NCI-H1930 (cell line): ENCODE measurements at places on chromosomes 7 and 10.
A peak's percentile ranks its signal among the peaks of the same experiment; 100 is the strongest.

GRCh38 chr7:81583882-81584533 is 185.8 kb downstream of the HGF start:
- no peak for DNase-seq

DNA sequence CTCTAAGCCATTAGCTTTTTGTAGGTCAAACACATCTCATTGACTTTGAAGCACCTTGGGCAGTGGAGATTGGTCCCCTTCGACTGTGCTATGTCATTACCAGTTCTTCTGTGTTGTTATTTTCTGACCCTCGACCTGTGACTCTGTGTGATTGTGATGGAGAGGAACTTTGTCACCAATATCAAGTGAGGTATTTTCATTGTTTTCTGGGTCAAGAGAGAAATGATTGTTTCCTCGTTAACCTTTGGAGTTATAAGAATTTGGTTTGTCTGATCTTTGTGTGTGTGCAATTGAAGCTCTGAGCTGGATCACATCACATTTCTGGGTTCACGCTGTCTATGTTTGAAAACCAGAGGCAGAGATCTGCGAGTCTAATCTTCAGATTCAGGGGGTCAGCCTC is 432.2 kb upstream of the KLF6 start:
- no peak for DNase-seq

- DNase-seq = no peak
These were observed 16.9 kb downstream of the TCAF1 start for GRCh38 chr7:143884969-143885559.

- DNase-seq = no peak
These were observed 11.2 kb downstream of the DDC start for GRCh38 chr7:50553973-50554372.

DNA sequence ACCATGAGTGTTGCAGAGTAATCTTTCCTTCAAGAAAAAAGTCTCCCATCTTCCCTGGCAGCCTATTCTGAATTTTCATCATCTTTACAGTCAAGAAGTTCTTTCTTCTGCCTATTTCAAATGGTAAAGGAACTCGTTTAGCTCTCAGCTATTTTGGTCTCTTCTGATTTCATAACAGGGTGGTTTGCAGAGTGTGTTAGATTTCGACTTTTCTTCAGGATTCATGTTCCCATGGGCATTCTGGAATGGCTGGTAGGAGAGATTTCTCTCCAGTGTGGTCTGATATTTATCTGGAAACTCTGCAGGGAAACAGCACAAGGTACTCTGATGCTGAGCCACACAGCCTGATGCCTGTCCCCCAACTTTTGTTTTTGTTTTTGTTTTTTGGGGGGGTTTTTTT is 111.1 kb upstream of the FAM171A1 start:
- DNase-seq = no peak

DNA sequence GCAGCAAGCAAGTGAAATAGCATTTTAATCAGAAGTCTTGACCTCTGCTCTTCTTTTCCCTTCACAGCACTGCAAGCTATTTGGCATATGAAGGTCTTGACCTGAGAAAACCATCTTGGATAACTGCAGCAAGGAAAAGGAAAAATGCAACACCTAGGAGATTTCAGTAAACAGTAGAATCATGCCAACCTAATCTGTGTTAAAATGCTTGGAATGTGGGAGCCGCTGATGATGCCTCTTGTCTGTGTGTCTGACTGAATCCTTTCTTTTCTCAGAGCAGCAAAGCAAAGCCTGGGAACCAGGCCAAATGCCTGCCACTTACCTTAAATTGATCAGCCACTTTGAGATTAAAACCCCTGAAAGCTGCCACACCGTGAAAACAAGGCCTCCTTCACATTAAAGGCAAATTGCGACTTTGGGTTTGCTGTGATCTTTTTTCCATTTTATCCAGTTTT is 80.4 kb upstream of the CDK6 start:
- no peak for DNase-seq

DNA sequence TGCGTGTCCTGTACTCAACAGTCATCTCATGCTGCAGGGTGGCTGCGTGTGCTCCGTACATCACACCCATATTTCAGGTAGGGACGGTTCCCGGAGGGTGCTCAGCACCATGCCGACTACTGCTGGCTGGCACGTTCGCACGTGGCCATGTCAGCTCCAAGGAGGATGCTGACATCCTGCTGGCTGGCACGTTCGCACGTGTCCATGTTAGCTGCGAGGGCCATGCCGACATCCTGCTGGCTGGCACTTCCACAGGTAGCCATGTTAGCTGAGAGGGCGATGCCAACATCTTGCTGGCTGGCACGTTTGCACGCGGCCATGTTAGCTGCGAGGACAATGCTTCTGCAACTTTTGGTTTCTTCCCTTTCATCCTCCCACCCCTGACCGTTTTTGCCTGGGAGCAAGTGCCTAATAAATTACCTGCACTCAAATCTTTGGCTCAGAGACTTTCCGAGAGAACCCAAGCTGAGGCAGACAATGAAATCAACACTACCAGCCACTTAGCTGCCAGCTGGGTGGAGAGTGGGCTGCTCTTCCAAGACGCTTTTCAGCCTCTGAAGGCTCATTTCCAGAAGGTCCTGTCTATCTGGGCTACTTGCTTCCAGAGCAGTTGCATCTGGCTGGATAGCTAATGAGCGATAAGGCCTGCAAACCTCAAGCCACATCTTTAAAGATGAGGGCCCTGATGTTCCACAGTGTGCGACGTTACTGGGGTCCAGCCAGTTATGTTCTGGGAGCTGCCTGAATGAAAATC is 104.6 kb downstream of the WDR37 start:
- DNase-seq = no peak

- no peak for DNase-seq
These were observed 3.9 kb downstream of the LRIT1 start for GRCh38 chr10:84237199-84238051.

DNA sequence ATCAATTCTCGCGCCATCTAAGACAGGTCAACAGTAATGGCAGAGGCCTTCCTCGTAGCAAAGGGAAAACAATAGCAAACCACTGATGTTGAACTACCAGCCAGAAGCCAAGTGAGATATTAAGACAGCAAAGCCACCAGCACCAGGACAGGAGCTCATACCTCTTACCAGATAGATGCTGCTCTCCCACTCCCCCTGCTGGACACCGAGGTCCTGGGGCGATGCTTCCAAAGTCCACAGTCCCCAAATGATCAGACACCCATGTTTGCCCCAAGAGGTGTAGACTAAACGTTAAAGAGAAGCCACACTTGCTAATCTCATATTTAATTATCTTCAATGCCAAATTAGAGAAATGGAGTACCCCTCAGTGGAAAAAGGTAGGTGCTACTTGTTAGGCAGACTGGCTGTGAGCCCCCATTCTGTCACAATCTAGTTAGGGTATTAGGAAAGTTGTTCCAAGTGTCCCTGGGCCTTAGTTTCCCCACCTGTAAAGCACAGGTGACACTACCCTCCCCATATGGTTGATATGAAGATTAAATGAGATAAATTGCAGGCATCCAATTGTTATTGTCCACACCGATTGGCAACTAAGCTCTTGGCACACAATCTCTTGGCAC is 39.9 kb downstream of the TOMM7 start:
- peak; percentile 28 for DNase-seq

DNA sequence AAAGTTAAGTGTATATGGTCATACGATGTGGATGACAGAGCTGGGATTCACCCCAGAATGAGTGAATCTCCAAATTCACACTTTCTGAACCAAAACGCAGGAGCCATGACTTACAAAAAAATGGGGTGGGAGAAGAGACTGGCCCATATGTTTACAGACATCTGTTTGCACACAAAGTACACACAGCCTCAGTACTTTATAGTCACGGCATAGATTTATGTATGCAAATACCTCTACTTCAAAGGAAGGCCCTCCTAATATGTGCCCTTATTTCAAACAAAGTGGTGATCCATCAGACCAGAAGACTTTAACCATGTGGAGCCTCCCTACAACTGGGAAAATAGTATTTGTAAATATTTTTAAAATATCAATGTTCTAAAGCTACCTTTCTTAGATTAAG is 22.2 kb upstream of the JMJD1C start:
- no peak for DNase-seq

GRCh38 chr10:117439243-117439912 is 64.1 kb upstream of the PDZD8 start:
- no peak for DNase-seq

DNA sequence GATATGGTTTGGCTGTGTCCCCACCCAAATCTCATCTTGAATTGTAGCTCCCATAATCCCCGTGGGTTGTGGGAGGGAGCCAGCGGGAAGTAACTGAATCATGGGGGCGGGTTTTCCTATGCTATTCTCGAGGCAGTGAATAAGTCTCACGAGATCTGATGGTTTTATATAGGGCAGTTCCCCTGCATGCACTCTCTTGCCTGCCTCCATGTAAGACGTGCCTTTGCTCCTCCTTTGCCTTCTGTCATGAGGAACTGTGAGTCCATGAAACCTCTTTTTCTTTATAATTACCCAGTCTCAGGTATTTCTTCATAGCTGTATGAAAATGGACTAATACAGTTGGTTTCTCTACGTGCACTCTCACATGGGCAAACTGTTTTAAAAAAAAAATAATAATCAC is 207.7 kb downstream of the SLC25A13 start:
- no peak for DNase-seq

DNA sequence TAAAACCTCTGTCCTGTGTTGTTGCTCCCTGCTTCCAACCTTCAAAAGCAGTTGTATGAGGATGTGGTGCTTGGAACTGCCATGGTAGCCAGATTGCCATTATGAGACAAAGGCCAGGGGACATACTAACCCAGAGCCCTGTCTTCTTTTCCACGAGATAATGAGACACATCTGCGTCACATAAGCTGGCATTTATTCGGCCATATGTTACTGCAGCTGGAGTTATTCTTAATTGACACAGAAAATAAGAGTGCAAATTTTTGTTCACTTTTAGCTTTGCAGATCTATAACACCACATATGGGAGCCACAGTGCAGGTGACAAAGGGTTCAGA is 15.5 kb upstream of the PDLIM1 start:
- no peak for DNase-seq

GRCh38 chr10:69873135-69873639 is 71.5 kb downstream of the COL13A1 start:
- DNase-seq = no peak

GRCh38 chr7:93890041-93890463 is 501 bp downstream of the TFPI2 start:
- DNase-seq = peak; percentile 15

- DNase-seq = no peak
These were observed 155.2 kb downstream of the ZNF365 start for GRCh38 chr10:62529396-62529795.

GRCh38 chr10:32976338-32976737 is 18.3 kb upstream of the ITGB1 start:
- no peak for DNase-seq

- no peak for DNase-seq
These were observed 980 bp downstream of the ADAM8 start for GRCh38 chr10:133275684-133276092.

- DNase-seq = no peak
These were observed 43.8 kb downstream of the EXOC6 start for GRCh38 chr10:92891885-92892690.

- peak; percentile 24 for DNase-seq
These were observed 651.1 kb downstream of the SORCS1 start for GRCh38 chr10:106513352-106513771.

DNA sequence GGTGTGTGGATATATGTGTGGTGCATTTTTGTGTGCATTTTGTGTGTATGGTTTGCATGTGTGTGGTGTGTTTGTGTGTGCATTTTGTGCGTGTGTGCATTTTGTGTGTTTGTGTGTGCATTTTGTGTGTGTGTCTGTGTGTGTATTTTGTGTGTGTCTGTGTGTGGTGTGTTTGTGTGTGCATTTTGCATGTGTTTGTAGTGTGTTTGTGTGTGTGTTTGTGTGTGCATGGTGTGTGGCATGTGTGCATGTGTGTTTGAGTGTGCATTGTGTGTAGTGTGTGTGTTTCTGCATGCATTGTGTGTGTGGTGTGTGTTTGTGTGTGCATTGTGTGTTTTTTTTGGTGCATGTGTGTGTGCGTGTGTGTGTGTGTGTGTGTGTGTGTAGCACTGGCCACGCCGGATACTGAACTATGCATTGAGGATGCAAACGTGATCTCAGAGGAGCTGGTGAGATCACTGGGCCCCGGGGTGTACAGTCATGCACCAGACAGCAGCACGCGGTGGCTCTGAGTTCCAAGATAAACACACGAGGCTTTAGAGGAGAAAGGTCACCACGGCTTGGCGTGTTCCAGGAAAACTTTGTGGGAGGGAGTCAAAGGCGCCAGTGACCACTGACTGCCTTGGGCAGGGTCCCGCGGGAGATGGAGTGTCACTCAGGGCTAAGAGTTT is 106.6 kb upstream of the SHH start:
- DNase-seq = no peak

- no peak for DNase-seq
These were observed 104.9 kb upstream of the C7orf33 start for GRCh38 chr7:148485618-148486017.

- DNase-seq = no peak
These were observed 24.4 kb upstream of the CHST15 start for GRCh38 chr10:124117833-124118232.

GRCh38 chr10:76727038-76727437 is 910.6 kb downstream of the KCNMA1 start:
- no peak for DNase-seq

DNA sequence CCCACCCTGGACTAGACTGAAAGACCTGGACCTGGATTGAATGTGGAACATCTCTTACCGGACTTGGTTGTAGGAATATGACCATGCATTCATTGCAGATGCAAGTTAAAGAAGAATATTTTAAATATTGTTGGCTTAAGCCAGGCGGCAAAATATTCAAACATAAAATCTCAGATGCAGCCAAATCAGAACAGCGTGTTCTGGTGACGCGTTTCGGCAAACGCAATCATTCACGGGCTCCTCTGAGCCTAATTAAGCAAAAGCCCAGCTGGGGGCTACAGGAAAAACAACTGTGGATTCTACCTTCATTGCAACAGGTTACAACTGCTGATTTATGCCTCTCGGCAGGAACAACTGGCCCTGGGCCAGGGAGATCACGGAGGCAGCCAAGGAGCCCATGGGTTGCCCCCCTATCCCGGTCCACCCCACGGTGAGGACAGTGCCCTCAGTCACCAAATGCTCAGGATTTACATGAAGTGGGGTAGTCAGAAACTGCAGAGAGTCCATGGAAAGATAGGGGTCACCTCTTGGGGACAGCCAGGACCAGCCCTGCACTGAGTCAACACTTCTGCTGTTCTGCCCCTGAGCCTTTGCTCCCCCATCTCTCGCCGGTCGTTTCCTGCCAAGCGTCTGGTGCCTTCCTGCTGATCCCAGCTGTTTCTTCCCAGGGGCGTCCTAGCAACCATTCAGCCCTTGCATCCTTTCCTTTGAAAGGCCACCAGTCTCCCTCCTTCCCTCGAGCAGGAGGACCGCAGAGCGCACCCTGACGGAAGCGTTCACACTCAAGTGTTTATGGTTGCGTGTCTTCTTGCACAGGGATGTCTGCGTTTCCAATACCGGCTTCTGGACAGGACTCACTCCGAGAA is 64.4 kb upstream of the SFMBT2 start:
- no peak for DNase-seq

DNA sequence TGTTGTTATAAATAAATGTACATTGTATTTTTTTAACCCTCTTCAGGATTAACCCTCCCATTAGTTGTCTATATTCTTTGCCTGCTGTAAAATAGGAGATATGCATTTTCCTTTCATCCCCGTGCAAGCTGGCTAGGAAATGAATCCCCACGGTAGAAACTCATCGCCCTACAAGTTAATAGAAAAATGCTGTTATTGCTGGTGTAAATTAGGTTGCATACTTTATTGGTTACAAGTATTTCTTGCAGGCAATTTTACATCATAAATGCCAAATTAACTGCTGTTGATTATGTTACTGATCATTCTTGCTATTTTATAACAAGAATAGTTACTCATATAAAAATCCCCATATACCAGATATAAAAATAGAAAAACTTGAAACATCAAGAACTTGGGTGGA is 454.2 kb upstream of the KLF6 start:
- DNase-seq = no peak
